AG04449 (cell line): ENCODE measurements at places on chromosomes 13 and 19.

DNA sequence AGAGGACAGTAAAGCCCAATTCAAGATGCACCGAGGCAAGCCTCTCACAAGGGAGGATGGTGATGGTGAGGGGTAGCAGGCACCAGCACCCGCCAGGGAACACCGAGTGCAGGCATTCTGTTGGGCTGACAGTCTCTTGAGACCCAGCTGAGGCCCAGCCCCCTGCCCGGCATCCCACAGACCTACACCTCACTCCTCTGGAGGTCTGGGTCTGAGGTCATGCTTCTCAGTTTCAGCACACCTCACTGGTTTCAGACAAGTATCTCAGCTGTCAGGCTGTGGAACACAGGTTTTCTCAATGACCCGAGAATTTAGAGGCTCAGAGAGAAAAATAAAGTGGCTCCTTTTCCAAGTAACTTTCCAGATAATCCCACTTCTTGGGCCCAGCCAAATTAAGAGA is 27.7 kb upstream of the EPHX3 start:
- no peak for DNase-seq

- no peak for DNase-seq
Observed at GRCh38 chr19:15045506-15045905, 3.8 kb upstream of the CASP14 start.

- no peak for DNase-seq
Observed at GRCh38 chr13:66714795-66715194, 515.3 kb downstream of the PCDH9 start.

DNA sequence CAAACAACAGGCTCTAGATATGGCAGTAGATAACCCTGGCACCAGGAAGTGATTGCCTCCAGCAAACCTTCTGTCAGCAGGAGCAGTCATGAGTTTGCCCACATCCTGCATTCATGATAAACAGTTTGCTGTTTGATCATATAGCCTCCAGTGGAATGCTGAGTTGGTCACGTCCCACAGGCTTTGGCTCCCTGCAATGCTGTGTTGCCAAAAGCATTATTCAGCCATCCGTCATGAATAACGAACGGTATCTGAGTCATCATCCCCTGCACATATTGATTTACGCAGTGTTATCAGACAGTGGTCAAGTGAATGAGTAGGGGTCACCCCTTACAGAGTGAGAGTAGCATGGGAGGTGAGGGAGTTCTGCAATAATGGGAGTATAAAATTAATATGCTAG is 21.9 kb upstream of the ZNF432 start:
- no peak for DNase-seq

- no peak for DNase-seq
Observed at GRCh38 chr13:111661776-111662175, 341.3 kb downstream of the TEX29 start.

GRCh38 chr13:45732916-45733315 is 30.8 kb downstream of the CBY2 start:
- no peak for DNase-seq

- DNase-seq = no peak
Observed at GRCh38 chr13:52454459-52454819, 839 bp upstream of the CKAP2 start.

DNA sequence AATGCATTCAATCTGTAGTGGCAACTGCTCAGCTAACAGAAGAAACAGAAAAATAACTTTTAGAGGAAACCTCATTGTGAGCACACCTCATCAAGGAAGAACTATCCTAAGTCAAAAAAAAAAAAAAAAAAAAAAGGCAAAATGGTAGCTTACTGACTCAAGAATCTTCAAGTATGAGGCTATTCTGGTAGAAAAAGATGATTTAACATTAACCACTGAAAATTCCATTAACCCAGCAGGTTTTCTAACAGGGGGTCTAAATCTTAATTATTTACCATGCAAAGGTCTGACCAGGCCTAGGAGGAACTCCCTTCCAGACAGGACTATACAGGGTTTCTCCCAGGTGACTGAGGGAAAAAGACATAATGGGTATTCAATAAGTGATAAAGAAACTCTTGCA is 28.4 kb upstream of the ZNF83 start:
- no peak for DNase-seq

DNA sequence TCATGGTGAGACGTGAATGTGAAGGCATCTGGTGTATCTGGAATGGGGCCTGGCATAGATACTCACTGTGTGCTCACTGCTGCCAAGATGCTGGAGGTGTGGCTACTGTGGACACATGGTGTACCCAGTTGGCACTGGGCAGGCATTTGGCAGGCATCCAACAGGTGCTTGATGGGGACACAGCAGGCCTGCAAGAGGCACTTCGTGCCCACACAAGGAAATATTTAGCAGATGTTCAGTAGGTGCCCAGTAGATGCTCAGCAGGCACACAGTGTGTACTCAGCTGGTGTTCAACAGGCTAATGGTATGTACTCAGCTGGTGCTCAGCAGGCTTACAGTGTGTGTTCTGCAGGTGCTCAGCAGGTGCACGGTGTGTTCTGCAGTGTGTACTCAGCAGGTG is 14.2 kb downstream of the CRTC1 start:
- DNase-seq = no peak

GRCh38 chr19:17716309-17716929 is 2.9 kb upstream of the MAP1S start:
- no peak for DNase-seq

DNA sequence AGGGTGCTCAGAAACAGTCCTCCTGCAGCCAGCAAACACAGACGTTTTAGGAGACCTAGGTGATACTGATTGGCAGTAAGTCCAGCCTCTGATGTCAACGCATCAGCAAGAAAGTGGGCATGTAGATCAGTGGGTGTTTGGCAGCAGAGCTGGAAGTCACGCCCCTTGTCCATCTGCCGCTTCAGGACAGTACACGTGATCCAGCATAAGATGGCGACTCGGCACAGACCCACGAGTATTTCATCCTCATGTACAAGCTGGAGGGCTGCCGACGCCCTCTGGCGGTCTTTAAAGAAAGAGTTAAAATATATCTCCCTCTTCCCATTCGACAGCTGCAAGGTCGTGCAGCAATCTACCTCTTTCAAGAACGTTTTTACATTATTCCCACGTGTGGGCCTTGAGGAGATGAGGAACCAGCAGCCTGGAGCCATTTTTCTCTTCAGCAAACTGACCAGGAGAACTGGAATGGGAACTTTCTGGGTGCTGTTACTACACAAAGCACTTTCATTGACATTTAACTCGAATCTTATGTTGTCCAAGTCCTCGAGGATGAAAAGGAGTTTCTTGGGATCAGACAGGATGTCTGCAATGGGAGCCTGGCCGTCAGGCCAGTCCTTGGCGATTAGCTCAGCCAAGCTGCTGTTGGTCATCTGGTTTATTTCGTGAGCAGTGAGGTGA is 22.3 kb downstream of the NLRP11 start:
- no peak for DNase-seq

GRCh38 chr13:109361562-109362289 is 424.7 kb downstream of the IRS2 start:
- DNase-seq = no peak

GRCh38 chr13:41019578-41020347 is 647 bp upstream of the ELF1 start:
- DNase-seq = no peak

GRCh38 chr13:79519255-79519654 is 38.3 kb downstream of the NDFIP2 start:
- no peak for DNase-seq
